Stimulated activated CD4-positive, alpha-beta T cell treated with anti-CD3 and anti-CD28 coated beads, Interleukin-4, amount 100 ng/mL, for 48 hours (primary cell): ENCODE measurements at places on chromosomes 11 and 22.

GRCh38 chr11:19187114-19187832 lies 14.5 kb downstream of the CSRP3 start:
- DNase-seq: no peak

DNA sequence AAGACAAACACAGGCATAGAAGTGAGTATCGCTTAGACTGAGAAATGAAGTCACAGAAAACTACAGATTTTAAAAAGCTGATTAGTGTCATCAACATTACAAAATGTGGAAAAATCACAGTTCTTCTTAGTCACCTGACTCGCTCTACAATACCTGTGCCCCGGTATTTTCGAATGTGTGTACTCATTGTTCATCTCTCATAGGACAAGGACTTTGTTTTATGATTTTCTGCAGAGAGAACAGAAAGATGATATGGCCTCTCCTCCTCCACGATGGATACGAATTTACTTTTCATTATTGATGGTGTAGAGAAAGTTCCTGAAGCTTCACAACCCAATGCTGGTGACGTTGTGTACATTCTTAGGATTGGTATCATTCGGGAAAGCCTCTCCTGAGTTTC lies 29.4 kb upstream of the GAL start:
- no peak for DNase-seq

DNA sequence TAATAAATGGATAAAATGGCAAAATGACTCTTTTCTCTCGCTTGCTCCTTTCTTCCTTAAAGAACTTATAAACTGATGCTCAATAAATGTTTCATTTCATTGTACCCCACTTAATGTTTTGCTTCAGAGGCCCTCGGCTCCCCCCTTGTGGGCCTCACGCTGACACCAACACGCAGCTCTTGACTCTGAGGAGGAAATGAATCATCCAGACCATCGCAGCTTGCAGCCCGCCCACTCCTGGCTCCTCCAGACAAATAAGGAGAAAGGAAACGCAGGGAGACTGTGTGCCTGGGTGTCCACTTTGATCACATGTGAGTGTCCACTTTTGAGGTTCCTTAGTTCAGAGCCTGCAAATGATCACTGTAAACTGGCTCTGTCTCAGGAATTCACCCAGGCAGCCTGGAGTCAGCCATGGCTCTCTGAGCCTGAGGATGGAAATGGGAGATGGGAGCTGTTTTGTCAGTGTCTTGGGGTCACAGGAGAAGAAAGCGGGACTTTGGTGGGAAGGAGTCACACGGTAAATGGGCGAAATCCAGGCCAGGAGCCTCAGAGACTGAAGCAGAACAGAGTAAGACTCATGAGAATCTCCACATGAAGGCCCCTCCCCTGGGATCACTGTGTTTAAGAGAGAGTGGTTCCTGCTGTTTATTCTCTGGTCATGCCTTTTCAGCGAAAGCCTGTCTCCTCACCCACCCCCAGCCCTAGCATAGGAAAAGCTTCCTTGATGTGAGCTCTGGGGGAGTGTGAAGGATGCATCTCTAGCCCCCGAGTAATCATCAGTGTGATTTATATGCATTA lies 96.5 kb downstream of the CWC15 start:
- peak; percentile 67 for DNase-seq

GRCh38 chr11:20729597-20730105 lies 60.3 kb downstream of the NELL1 start:
- DNase-seq: no peak
